NCI-H1092 (cell line): ENCODE measurements at places on chromosomes 6 and 20.
A peak's percentile ranks its signal among the peaks of the same experiment; 100 is the strongest.

DNA sequence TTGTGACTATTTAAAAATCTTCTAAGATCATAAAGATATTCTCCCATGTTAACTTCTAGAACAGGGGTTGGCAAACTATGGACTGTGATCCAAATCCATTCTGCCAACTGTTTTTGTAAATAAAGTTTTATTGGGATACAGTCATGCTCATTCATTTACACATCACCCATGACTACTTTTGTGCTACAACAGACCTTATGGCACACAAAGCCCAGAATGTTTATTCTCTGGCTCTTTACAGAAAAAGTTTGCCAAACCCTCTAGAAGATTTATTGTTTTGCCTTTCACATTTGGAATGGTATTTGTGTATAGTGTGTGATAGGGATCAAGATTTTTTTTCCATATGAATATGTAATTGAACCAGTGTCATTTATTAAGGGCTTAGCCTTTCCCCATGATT lies 341.7 kb downstream of the CD83 start:
- no peak for DNase-seq

GRCh38 chr6:26012061-26012460 lies 49.5 kb downstream of the TRIM38 start:
- no peak for DNase-seq

DNA sequence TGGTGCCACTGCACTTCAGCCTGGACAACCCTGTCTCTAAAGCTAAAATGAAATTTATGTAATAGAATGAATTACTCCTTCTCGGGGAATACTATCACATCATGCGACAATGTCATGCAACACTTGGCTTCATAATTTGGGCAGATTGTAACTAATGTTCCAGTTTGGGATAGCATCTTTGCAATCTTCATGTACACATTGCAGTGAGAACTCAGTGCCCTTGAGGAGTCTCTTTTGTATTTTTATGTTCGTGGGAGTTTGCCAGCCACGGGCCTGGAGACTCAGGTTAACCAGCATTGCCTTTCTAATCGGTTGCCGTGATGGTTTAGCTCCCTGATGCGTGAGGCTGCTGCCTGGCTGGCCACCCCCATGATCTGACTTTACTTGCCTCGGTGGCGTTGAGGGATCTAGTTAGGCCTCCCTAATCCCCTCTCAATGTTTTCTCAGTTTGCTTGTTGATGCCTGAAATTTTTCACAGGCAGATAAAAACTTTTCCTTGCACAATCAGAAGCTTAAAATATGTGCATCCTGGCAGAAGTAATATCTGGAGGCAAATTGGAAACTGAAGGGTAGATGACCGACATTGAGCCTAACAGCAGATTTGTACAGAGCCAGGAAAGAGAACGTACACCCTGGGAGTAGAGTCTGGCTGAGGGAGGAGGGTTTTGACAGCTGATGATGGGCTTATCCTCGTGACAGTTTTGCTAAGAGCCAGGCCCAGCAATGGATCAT lies 2.4 kb downstream of the GMPR start:
- no peak for DNase-seq

- no peak for DNase-seq
Measured at GRCh38 chr20:5841522-5841921, 91.3 kb downstream of the SHLD1 start.

DNA sequence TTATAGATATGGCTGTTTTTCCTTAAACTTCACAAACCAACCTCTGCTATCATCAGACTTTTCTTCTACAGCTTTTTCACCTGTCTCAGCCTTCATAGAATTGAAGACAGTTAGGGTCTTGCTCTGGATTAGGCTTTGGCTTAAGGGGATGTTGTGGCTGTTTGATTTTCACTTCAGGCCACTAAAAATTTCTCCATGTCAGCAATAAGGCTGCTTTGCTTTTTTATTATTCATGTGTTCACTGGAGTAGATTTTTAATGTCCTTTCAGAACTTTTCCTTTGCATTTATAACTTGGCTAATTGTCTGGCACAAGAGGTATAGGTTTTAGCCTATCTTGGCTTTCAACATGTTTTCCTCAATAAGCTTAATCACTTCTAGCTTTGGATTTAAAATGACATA lies 392.6 kb downstream of the RFPL4B start:
- DNase-seq = no peak

GRCh38 chr6:32047855-32048766 lies 9.9 kb downstream of the CYP21A2 start:
- peak; percentile 1 for DNase-seq

- no peak for DNase-seq
Measured at GRCh38 chr20:50484271-50484976, 25.8 kb upstream of the PTPN1 start.

- DNase-seq = no peak
Measured at GRCh38 chr6:141513830-141514229, 618.9 kb upstream of the GJE1 start.

DNA sequence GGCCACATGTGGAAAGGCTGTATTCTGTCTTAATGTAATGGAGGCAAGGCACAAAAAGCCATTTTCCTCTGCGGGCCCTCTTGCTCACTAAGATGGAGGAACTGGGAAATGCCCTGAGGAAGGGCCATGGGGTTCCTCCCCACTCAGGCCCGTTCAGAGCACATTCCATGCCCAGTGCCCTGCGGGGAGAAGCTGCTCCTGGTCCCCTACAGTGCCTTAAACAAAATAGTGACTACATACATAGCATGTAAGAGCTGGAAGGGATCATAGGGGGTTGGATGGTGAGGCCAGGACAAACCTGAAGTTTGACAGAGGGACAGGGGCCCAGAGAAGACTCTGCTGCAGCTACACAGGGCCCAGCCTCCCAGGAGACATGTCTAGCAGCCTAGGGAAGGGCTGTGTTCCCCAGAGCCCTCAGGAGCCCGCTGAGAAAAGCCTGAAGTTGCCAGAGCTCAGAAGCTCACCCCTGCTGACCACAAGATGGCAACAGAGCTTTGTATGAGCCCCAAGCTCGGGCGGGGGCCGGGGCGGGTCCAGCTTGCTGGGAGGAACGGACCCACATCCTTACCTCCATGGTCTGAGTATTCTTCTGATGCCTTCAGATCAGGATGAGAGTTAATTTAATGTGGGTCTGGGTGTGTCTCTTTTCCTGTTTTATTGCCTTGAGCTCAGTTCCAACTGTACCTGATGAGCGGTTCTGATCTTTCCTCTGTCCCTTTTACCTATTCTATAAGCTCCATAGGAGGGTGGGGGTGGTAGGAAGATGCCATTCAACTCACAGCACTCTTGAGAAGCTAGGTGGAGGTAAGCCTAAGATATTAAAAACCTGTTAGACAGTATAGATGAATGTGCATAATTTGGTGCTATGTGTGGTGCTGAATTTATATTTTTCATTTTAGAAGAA lies 242.9 kb downstream of the CDC5L start:
- no peak for DNase-seq

DNA sequence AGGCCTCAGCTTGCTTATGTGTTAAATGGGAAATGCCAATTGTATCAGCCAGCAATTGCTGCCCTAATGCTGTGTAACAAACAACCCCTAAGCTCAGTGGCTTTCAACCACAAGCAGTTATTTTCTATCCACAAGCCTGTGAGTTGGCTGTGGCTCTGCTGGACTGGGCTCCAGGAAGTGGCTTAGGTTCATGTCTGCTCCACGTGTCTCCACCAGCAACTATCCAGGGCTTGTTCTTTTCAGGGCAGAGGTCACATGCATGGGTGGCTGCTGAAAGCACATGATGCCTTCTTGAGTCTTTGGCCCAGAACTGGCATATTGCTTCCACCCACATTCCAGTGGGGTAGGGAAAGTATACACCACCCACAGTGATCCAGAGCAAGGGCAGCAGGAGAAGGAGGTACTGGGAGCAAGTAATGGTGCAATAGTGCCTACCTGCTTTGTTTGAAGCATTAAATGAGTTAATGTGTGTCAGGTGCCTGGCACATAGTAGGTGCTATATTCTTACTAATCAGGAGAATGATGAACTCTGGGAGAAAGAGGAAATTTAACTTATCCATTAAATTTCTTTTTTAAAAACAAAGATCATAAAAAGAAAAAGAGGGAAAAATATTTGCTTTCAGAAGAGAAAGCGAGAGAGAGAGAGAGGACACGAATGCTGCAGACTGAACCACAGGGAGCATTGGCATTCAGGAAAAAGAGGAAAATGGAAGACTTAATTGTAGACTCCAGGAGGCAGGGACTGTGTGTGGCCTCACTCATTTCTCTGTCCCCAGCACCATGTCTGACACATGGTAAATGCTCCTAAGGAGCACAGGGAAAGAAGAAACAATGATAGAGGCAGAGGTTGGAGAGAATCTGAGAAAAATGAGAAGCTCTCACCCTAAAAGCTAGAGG lies 25.2 kb upstream of the RNF24 start:
- no peak for DNase-seq

DNA sequence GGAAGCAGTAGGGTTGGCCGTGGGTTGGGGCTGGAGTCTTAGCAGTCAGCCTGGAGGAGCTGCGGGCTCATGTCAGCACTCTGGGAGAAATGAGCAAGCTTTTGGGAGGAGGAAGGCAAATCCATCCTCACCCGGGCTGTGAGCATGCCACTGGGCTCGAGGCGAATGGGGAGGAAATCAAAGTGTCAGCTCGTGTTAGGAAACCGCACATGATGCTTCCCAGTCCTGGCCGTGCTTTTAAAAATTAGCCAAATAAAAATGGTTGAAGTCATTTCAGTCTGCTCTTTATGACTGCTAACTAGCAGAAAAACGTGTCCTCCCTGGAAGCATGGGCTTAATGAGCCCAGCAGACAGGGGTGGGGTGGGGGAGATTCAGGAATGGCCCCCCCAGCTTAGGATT lies 98.1 kb downstream of the NFATC2 start:
- no peak for DNase-seq

- DNase-seq = no peak
Measured at GRCh38 chr20:5364136-5364821, 47.5 kb upstream of the PROKR2 start.

DNA sequence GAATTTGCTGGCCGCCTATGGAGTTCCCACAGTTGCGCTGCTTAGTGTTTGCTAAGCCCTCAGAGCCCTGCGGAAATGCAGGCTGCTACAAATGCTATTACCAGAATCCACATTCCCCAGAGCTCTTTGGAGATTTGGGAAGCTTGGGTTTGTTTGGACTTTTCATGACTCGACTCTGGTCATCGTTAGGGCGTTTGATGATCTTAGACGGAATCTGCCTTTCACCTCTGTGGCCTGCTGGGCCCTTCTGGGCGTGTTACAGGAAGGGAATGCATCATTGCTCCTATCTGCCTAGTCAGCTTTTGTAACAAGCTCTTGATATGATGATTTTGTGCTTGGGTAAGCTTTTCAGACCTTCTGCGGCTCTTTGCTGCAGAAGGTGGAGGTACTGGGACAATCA lies 50.8 kb downstream of the EYA2 start:
- no peak for DNase-seq

DNA sequence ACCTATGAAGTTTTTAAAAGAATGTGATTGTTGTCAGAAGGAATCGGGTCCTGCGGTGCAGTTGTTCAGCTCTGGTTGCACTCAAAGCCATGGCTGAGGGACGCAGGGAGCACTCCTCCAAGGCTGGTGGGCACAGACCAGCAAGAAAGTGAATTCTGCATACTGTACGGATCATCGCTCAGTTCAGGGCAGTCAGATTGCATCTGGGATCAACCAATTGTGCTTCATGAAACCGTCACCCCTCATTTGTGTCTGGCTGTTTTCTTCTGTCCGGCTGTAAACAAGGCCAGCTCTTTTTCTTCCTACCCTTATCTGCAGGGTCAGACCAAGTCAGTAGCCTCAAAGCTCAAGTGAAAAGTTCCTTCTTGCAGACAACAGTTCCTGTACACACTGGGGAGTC lies 478.3 kb downstream of the TFAP2A start:
- DNase-seq = no peak

DNA sequence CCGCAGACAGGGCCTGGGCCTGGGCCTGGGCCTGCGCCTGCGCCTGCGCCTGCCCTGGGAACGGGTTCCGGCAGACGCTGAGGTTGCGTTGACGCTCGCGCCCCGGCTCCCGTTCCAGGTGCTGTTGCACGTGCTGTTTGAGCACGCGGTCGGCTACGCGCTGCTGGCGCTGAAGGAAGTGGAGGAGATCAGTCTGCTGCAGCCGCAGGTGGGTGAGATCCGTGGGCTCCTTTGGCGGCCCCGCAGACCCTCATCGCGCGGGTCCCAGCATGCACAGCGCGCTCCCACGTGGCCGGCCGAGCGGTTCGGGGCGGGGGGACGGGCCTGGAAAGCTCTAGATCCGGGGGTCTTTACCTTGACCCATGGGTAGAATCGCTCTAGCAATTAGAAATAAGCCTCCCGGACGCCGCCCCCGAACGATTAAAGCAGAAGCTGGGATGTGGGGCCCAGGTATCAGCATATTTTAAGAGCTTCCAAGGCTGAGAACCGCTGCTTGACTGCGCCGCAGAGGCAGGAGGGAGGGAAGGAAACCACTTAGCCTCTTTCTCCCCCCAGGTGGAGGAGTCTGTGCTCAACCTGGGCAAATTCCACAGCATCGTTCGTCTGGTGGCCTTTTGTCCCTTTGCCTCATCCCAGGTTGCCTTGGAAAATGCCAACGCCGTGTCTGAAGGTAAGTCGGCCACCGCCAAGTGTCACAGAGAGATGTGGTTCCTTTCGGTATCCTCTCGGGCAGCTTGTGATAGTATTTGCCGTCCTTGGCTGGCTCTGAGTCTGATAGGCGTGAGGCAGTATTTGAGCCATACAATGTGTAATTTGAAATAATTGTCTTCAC lies 508 bp downstream of the NOP56 start:
- DNase-seq = peak; percentile 55

- no peak for DNase-seq
Measured at GRCh38 chr6:155316419-155316818, 2.1 kb upstream of the TFB1M start.

- no peak for DNase-seq
Measured at GRCh38 chr20:35871259-35871771, 83.0 kb downstream of the SCAND1 start.

GRCh38 chr6:46175446-46175845 lies 4.7 kb upstream of the ENPP5 start:
- no peak for DNase-seq

DNA sequence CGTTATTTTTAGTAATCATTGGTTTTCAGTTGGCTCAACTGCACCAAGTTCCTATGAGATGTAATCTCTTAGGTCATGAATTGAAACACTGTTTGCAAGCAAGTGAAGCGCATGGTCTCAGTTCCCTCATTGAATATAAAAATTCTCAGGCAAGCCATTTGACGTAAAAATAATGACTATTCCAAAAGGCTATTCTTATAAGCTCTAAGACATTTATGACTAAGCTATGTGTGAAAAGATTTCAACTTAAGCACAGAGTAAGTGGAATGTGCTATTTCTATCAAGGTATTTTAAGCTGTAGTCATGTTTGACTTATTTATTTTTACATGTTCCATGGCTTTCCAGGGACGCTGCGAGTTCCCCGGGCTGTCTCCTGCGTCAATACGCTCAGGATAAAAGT lies 248.5 kb downstream of the THBS2 start:
- DNase-seq = no peak

GRCh38 chr20:31860390-31861134 lies 9.8 kb downstream of the DUSP15 start:
- no peak for DNase-seq

- DNase-seq = no peak
Measured at GRCh38 chr20:24694157-24694726, 224.8 kb downstream of the SYNDIG1 start.

DNA sequence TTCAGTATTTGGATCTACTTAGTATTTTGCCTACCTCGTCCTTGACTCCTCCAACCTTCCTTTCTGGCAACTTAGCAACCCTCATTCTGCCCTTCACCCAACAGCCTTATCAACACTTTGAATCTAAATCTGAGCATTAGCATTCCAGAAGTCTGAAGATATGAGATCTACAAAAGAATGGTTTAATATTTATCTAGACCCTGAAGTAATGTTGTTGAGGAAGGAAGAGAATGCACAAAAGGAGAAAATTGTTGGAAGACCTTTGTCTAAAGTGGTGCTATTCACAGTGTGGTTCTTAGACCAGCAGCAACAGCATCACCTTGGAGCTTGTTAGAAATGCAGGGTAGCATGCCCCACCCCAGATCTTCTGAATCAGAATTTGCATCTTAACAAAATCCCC lies 198.2 kb upstream of the PLCB4 start:
- DNase-seq = no peak
